Omental fat pad (tissue), 4 donors: ENCODE measurements at places on chromosomes 1 and 21.

GRCh38 chr1:229258757-229259060, 12.2 kb upstream of the RAB4A start:
- no peak for DNase-seq

- no peak for DNase-seq
Measured at GRCh38 chr1:153649137-153649862, 9.2 kb upstream of the SNAPIN start.

DNA sequence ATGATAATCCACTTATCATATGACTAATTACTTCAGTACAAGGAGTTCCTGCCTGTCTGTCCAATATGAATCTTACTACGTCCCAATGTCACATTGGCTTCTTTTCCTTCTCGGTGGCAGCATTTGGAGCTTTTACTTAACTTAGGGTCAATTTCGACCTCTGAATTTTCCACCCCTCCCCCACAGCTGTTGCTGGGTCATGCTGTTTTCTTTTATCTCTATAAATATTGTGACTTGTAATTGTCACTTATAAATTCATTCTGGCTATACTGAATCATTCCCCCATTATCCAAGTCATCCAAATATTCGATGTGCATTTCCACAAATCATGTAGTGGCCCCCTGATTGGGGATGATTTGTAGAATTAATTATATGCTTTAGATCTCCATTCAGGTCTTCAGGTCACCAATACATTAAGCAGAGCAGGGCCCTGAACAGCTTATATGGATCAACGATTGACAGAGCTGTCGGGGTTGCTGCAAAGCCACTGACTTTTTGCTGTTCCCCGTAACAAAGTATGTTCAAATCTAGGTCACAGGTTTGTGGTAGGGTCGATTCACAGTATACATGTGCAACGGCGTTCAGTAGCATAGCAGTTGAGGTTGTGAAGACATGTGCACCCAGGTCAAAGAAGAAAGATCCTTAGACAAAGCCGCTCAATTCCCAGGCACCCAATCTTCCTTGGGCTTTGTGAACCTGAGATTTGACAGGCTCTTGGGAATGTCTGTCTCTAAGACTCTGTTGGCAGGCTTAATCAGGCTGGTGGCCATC, 18.3 kb upstream of the RNU1-4 start:
- no peak for DNase-seq

DNA sequence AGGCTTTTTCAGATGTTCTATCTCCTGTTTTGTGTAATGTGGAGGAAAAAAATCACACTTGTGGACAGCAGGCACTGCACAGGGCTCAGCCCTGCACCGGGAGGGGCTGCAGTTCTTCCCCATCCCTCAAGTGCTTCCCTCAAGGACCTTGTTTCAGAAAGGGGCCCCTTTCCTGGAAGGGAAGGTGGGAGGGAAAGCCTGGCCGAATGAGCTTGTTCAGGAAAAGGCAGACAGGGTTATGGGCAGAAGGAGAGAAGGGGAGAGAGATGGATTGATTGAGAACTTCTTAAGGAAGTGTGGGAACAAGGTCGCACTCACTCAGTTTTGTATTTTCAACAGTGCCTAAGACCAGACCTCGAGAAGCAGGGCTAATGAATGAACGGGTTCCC, 41.2 kb downstream of the OLFML2B start:
- no peak for DNase-seq

- DNase-seq: no peak
Measured at GRCh38 chr21:33936301-33937038, 20.9 kb upstream of the ATP5PO start.
